ENCODE measurements at places on chromosomes 5 and 9. TPM values are rescaled to one million over a fixed set of nuclear protein-coding genes. Genes with fewer than 3 reads are reported as not detected.

Gene FAM169A
- 4.0 TPM for total RNA-seq

Gene CD74
- 597 TPM for total RNA-seq

Gene BTNL3
- total RNA-seq, result not detected

Gene MTRR
- 63.4 TPM for total RNA-seq

Gene SEMA6A
- not detected for total RNA-seq

Gene ZFP2
- 0.48 TPM for total RNA-seq

Gene TEX53
- total RNA-seq, result not detected

Gene PTGS1
- not detected for total RNA-seq

Gene CD72
- total RNA-seq, result 6.7 TPM

Gene TOR1A
- 44.5 TPM for total RNA-seq

Gene DPM2
- 59.0 TPM for total RNA-seq

Gene HTR4
- not detected for total RNA-seq

Gene FABP6
- total RNA-seq, result not detected

Gene OCLN
- 2.2 TPM for total RNA-seq

Gene PLPPR1
- total RNA-seq, result not detected

Gene THBS4
- total RNA-seq, result 0.25 TPM

Gene SELENOP
- not detected for total RNA-seq

Gene QRFP
- not detected for total RNA-seq

Gene OMD
- total RNA-seq, result not detected

Gene SEMA5A
- total RNA-seq, result 0.10 TPM

Gene MEGF9
- 12.0 TPM for total RNA-seq

Gene PCDHB12
- total RNA-seq, result not detected
